Stimulated activated CD8-positive, alpha-beta memory T cell treated with anti-CD3 and anti-CD28 coated beads, Interleukin-4, amount 100 ng/mL, for 1 hour (primary cell): ENCODE measurements at places on chromosomes 2 and 18.

- DNase-seq = no peak
Observed at GRCh38 chr18:26642440-26643348, 94.3 kb upstream of the KCTD1 start.

- no peak for DNase-seq
Observed at GRCh38 chr2:53787614-53788289, 908 bp downstream of the ERLEC1 start.

GRCh38 chr2:37625156-37625555 lies 46.3 kb downstream of the CDC42EP3 start:
- no peak for DNase-seq

DNA sequence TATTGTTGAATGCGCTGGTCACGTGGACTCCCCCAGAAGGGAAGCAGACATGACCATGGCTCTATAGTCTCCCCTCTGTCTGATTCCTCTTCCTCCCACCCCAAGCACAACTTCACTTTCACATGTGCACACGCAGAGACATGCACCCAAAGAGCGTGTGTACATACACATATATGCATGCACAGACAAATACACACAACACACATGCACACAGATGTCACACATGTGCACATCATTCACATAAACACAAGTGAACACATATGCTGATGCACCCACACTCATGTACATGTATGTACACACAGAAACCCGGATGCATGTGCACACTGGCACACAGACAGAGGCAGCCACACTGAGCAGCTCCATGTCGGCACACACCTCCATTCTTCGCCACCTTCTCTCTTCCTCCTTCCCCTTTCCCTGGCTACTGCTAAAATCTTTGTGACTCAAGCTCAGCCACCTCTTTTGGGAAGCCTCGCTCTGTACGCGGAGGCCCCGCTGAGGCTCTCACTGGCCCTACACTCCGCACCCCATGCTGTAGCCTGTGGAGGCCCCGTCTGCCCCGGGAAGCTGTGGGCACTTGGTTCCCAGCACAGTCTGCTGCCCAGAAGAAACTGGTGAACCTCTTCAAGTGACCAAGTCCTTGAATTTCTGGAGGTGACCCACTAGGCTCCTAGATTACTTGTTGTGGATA lies 101.6 kb upstream of the TEX51 start:
- no peak for DNase-seq

- DNase-seq = no peak
Observed at GRCh38 chr2:64753399-64753798, 99.7 kb upstream of the SERTAD2 start.

- no peak for DNase-seq
Observed at GRCh38 chr2:140994856-140995255, 1136.0 kb downstream of the LRP1B start.

DNA sequence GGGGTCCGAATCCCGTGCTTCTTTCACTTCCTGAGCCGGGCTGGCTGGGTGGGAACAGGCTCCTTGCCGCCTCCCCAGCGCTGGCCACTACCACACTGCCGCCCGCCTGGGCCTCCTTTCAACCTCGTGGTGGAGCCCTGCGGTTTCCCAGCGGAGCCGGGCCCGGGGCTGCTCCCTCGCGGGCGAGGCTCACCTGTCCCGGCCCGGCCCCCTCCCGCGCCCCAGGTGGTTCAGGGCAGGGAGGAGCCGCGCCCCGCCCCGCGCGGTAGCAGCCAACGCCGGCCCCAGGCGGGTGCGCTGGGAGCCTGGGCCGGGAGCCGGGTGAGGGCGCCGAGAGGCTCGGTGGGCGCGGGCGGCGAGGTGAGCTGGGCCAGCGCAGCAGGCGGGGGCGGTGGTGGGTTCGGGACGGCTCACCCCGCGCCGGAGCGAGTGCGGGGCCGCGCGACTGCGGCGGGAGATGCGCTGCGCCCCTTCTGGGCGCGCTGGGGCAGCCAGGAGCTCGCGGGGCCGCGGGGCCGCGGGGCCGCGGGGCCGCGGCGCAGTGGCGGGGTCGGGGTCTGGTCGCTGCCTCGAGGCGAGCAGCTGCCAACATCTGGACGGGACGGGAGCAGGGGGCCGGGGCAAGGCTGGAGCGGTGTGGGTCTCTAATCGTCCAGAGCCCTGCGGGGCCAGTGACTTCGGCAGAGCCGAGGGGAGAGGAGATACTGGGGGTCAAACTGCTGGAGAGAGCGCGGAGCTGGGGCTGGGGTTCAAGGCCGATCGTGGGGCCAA lies at the start of gene LYPD6B:
LYPD6B (plus strand) TSS at position 258 of the 771 bp plus-strand sequence. CDS start 92,250 bp downstream, outside the sequence.
- no peak for DNase-seq

DNA sequence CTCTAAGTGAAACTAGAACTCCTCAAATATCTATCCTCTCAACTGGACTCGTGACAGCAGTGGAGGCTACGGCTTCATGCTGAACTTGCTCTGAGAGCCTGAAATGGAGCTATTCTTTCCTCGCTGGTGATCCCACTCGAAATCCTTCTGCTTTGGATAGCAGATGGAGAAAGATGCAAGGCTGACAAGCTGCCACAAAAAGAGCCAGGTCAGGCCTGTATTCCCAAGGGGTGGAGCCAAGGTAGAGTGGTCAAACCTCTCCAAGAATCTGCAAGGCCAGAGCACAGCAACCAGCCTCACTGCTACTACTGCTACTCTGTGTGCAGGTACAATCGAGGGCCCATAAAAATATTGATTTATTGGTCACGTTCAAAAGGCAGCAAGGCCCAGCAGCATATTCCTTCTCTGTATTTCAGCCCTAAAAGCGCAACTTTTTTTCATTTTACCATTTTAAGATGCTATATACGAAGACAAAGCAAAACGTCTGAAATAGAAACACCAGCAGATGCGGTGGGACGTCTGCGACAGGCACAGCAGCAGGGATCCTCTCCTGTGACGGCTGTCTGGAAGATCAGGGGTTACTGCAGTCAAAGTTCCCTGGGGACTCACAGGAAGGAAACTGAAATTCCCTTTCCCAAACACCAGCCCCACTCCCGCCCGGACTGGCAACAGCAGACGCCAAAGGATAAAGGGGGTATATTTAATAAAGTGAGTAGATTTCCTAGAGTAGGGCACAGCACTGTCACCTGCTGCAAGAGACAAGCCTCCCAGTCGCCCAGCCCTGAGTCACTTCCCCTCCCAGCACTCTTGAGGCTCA lies 2.4 kb downstream of the SPRED2 start:
- no peak for DNase-seq

DNA sequence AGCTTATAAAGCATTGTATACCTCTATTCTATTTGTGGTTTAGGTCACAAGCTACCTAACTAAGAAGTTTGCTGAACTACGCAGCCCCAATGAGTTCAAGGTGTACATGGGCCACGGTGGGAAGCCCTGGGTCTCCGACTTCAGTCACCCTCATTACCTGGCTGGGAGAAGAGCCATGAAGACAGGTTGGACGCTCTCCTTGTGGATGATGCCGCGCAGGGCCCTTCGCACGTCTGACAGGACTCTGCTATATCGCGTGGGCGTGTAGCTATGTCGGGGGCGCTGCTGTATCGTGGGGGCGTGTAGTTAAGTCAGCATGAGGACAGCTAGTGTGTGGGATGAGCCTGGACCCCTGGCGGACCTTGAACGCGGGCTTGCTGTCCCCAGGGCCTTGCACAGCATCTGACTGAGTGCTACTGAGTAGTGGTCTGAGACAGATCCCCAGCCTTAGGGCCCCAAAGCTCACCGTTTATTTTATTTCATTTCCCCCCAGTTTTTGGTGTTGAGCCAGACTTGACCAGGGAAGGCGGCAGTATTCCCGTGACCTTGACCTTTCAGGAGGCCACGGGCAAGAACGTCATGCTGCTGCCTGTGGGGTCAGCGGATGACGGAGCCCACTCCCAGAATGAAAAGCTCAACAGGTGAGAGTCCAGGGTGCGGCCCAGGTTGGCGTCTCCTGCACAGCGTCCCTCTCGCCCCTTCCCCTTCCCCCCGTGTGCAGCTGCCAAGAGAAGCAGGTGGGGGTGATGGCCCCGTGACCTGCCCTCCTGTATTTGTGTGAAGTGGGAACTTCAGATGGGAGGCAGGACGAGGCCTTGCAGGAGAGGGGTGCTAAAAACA lies 15.6 kb upstream of the CNDP1 start:
- no peak for DNase-seq
